ENCODE measurements at places on chromosomes 3 and 15. TPM values are rescaled to one million over a fixed set of nuclear protein-coding genes. Genes with fewer than 3 reads are reported as not detected.
A peak's percentile ranks its signal among the peaks of the same experiment; 100 is the strongest.

Gene PIAS1
- 99.2 TPM for total RNA-seq

Gene IL5RA
- total RNA-seq = 0.34 TPM

Gene TGM4
- not detected for total RNA-seq

Gene CACNA2D3
- total RNA-seq = not detected

Gene ZCWPW2
- 0.43 TPM for total RNA-seq

Gene CACNA1D
- 10.1 TPM for total RNA-seq

Gene LARP6
- total RNA-seq = not detected

Gene MAGI1
- total RNA-seq = not detected

GRCh38 chr3:135650309-135650708 is 315.2 kb upstream of the PPP2R3A start:
- no peak for DNase-seq

DNA sequence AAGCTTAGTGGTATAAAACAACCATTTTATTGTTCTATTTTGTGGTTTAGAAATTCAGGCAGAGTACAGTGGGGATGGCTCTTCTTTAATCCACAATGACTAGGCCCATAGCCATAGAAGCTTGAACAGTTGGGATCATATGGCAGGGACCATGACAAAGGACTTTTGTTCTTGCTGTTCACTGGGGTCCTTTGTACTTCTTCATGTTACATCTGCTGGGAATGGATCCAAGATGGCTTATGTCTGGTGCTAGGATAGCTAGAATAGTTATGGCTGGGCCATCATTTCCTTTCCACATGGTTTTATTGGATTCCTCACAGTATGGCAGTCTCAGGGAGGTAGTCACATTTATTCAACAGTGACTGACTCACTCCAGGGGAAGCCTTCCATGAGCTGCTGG is 427.9 kb upstream of the AGTR1 start:
- DNase-seq = no peak

DNA sequence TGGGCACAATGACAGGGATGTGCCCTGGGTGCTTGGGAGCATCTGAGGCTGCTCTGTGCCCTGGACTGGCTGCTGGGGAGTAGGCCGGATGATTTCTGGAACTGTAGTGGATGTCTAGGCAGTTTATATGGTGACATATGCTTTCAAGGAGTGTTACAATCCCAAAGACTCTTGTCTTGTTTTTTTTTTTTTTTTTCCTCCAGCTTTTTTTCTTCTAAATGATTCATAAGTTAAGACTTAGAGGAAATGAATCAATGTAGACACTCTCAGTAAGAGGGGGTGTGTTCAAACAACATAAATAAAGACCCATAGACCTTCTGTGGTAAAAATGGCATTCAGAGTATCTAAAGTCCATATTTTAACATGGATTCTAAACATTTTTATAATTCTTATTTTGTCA is 706.1 kb upstream of the GOLIM4 start:
- DNase-seq = no peak

DNA sequence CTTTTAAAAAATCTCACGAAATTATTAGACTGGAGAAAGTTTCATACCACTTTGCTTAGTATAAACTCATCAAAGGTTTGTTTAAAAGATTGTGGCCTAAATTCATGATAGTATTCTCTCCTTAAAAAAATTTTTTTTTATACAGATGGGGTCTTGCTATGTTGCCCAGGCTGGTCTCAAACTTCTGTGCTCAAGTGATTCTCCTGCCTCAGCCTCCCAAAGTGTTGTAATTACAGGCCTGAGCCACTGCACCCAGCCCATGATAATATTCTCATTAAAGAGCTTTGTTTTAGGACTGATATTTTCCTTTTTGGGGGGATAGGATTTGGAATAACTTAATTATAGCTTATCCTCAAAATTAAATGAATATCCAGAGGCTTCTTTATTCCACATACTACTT is 19.9 kb downstream of the ECT2 start:
- no peak for DNase-seq

- no peak for DNase-seq
Measured at GRCh38 chr3:170027233-170028102, 10.3 kb upstream of the GPR160 start.

DNA sequence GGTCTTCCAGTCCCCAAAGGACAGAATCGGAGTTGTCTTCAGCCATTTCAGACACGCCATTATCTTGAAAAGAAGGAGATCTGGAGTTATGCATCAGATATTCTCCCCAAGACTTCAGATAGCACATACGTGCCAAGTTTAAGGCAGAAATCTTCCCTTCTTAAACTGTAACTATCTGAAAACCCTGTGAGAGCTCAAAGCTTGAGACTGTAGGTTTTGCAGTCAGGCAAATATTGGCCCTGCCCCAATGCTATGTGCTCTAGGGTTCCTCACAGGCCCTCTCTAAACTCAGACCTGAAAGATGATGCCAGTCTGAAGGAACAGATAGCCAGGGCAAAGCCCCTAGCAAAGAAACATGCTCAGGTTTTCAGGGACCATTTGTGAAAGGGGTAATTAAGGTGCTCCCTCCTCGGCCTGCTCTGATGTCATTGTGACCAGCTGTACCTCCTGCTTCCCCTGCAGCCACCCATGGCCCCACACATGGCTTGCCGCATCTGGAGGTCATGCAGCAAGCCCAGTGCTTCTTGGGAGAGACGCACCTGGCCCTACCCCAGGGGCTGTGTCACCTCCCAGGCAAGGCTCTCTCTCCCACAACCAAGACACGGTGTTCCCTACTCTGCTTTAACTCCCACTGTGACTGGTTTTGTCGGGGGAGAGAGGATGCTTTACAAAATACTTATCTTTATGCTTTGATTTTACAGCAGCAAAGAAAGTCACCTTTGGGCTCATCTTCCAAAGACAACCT is 53.4 kb upstream of the POMGNT2 start:
- DNase-seq = no peak

- no peak for DNase-seq
Measured at GRCh38 chr3:121514496-121514895, 31.3 kb downstream of the POLQ start.

- DNase-seq = no peak
Measured at GRCh38 chr3:185115371-185115770, 37.5 kb downstream of the C3orf70 start.

GRCh38 chr3:156519758-156520162 is 35.2 kb downstream of the SSR3 start:
- DNase-seq = no peak

GRCh38 chr3:70861234-70861633 is 548.8 kb upstream of the MDFIC2 start:
- DNase-seq = no peak

GRCh38 chr3:129560911-129561594 is 18.1 kb downstream of the H1-8 start:
- no peak for DNase-seq

- DNase-seq = no peak
Measured at GRCh38 chr3:23312866-23313265, 109.7 kb downstream of the UBE2E2 start.

- DNase-seq = peak; percentile 97
Measured at GRCh38 chr15:90234096-90234988, at the start of gene GDPGP1. Gene GDPGP1 (plus strand): TSS chr15:90234209. CDS start chr15:90240909, 6,700 bp downstream.

- DNase-seq = no peak
Measured at GRCh38 chr15:62901909-62902546, 140.5 kb upstream of the TPM1 start.

- DNase-seq = no peak
Measured at GRCh38 chr3:106157411-106157810, 288.6 kb upstream of the CBLB start.

- no peak for DNase-seq
Measured at GRCh38 chr15:38589502-38589901, 24.9 kb upstream of the RASGRP1 start.
